ENCODE measurements at places on chromosomes 2 and 18.

GRCh38 chr2:237708491-237708890 is 81.1 kb downstream of the LRRFIP1 start:
- DNase-seq: no peak

GRCh38 chr18:58980991-58981390 is 116.3 kb downstream of the ZNF532 start:
- DNase-seq: no peak

GRCh38 chr2:27380626-27381545 is at the start of gene ZNF513:
TSS of gene ZNF513 (minus strand) at chr2:27380734. CDS start at chr2:27380526, 208 bp downstream.
- peak; percentile 97 for DNase-seq

- DNase-seq: no peak
Measured at GRCh38 chr2:67289921-67290371, 107.2 kb upstream of the ETAA1 start.

- no peak for DNase-seq
Measured at GRCh38 chr2:81976998-81977397, 1672.4 kb upstream of the LRRTM1 start.

- DNase-seq: no peak
Measured at GRCh38 chr2:122692400-122693083, 937.1 kb downstream of the TSN start.

- no peak for DNase-seq
Measured at GRCh38 chr2:235418918-235419317, 74.9 kb upstream of the AGAP1 start.

DNA sequence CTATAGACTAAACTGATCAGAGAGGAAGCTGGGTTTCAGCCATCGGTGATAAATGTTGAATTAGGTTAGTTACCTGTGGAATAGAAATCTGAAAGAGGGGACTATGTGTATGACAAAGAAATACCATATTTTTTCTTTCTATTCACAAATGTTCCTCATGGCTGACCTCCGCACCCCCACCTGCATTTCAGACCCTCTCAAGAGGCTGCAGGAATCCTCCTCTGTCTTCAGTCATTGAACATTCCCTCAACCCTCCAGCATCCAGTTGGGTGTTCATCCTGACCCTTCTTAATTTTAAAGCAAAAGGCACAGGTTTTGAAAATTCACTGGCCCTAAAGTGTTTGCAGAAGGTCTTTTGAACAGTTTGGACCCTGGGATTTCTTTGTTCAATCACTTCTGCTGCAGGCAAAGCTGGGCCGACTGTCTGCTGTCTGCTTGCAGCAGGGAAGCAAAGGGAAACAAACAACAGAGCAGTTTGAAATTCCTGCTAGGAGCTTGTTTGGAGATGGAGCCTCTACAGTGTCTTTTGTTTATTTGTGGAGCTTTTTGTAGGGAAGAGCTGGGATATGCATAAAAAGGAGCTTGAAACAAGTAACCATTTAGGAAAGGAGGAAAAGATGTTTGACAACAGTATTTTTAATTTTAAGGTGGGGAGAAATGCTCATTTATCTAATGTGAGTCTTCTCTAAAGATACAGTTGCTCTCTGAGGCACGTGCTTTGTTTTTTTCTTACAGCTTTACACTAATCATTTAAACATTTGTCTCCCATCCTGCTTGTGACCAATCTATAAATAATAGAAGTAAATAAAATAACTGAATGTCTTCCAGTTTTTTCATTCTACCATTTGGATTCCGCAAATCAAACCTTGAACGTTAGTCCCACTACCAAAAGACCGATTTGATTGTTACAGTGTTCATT is 213.3 kb upstream of the MMADHC start:
- DNase-seq: no peak

GRCh38 chr2:232348936-232349335 is 29.6 kb upstream of the ALPP start:
- DNase-seq: no peak

DNA sequence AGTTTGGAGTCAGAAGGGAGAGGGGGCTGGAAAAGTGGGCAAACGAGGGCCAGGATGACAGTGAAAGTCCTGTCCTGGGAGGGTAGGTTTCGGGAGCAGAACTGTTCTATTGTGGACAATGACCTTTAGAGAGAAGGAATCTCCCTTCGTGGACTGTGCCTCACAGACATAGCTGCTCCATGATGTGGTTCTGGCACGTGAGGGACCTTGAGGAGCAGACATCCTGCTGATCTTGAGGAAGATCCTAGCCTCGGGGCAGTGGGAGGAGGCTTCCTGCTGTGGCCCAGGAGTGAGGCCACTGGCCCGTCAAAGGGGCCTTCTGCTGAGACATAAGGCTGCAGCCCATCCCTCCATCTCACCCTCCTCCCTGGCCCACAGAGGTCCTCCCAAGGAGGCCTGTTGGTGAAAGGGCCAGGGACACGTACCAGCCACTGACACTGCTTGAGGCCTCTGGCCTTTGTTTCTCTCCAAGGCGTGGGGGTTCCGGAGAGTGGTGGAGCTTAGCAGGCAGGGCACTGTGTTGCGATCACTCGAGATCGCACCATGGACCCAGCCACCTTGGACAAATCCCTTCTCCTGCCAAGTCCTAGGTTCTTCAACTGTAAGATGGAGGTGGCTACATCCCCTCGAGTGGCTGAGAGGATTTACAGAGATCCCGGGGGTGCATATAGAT is 167.2 kb downstream of the CELF4 start:
- DNase-seq: no peak

GRCh38 chr2:55428258-55428657 is 8.6 kb upstream of the CCDC88A start:
- DNase-seq: no peak

DNA sequence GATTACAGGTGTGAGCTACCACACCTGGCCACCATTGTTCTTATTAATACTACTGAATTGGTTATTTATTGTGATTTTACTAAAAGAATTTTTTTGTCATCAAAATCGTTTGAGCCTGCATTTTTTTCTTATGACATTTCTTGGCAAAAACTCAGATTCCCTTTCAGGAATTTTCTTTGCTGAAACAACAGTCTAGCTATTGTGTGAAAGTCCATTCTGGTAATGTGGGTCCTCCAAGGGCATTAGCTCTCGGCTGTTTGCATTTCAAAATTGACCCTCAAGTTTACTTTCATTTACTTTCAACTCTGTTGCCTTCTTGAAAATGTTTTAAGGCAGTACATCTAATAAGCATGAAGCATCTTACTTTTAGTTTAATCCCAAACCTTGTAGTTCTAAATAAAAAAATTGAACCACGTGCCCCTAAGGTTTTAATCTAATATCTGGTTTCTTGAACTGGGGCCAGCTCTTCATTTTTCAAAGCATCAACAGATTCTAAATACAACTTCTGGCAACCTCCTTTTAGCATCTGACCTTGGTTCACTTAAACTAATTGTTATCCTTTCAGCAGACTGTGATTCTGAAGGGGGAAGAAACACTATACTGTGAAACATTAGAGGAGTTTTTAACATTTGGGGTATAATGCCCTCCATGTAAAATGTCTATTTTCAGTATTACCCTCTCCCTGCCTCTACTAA is 325.2 kb upstream of the RAB12 start:
- DNase-seq: no peak

- DNase-seq: no peak
Measured at GRCh38 chr2:95007822-95008221, 17.7 kb upstream of the MAL start.

DNA sequence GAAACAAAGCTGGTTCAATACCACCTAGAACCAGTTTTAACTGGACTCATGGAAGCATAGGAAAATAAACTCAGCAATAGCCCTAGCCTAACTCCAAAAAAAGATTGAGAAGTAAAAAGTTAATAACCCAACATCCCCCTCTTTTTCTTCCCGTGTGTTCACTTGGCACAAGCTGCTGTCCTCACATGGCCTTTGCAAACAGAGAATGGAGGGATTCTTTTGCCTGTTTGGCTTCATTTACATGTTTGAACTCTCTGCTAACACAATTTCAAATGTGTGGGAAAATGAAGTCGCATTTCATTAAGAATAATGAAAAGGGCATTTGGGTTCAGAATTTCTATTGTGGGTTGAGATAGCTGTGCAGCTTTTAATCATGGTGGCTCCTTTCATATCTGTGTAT is 589.2 kb upstream of the LRRTM1 start:
- DNase-seq: no peak

DNA sequence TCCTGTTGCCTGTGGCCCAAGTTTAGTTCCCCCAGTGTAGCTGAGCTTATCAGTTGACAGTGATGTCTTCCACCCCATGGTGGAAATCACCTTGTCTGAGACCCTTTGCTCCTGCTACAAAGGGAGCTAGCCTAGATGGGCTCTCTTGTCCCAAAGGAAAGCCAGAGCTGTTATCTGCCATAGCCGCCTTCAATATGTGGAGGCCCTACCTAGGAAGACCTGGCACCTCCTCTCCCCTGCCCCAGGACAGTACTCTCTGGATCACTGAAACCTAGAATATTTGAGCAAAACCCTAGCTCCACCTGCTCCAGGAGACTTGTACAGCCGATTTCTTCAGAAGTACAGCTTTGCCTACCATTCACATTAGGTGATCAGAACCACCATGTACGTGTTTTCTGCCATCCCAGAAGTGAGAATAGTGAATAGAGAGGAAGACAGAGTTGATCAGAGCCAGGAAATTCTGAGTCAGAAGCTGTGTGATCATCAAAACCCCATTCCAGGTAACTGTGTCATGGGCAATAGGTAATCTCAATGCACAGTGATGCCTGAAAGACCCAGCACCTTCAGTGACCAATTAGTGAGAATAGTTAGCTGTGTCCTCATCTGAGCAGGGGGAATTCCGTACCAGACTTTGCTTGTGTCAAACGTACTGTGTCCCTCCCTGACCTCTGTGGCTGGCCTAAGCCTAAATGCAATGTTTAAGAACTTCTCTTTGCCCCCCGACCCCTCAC is 138.4 kb upstream of the ALPP start:
- DNase-seq: no peak

- DNase-seq: no peak
Measured at GRCh38 chr2:11683966-11684365, 14.0 kb upstream of the NTSR2 start.

- DNase-seq: peak; percentile 84
Measured at GRCh38 chr2:235050980-235051351, 99.1 kb downstream of the SH3BP4 start.

DNA sequence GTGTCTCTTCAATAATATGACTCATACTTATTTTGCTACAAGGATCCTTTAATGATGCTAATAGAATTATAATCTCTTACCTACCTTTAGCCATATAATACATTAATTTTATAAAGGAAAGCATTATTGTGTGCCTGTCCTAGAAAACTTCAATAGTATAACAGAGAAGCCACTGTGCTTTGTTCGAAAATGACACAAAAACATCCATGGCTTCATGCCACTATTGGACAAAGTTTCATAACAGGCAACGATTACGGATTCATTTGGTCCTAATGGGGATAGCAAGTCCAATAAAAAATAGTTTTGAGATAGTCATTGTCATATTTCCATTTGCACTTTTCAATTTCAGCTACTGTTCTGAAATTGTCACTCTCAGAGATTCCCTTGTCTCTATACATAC is 52.5 kb upstream of the CCDC150 start:
- DNase-seq: no peak

DNA sequence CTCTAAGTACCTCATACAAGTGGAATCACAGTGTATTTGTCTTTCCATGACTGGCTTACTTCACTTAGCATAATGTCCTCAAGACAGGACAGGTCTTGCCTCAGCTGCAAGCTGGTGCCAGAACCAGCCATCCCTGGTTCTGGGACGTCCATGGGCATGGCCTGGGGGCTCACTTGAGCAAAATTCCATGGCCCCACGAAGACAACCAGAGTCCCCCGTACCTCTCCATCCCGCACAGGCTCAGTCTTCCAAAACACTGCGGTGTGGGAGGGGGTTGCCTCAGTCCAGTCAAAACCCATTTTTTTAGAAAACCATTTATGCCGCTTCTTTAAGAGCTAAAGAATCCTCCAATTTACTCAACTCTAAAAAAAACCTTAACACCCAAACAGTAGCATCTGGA is 21.7 kb upstream of the CABLES1 start:
- DNase-seq: no peak

DNA sequence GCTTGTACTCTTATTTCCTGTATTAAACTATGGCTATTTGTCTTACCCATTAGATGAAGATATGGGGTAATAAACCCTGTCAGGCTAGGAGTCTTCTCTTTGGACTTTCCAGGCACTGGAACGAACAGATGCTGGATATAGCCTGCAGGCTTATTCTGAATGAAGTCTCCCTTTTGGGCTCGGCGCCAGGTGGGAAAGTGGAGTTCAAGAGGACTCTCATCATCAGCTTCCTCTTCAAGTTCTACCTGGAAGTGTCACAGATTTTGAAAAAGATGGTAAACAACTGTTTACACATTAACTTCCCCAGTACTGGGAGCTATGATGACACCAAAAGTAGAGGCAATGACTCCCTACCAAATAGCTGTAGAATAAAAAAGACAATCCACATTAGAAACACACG is 27.9 kb downstream of the AOX1 start:
- no peak for DNase-seq

DNA sequence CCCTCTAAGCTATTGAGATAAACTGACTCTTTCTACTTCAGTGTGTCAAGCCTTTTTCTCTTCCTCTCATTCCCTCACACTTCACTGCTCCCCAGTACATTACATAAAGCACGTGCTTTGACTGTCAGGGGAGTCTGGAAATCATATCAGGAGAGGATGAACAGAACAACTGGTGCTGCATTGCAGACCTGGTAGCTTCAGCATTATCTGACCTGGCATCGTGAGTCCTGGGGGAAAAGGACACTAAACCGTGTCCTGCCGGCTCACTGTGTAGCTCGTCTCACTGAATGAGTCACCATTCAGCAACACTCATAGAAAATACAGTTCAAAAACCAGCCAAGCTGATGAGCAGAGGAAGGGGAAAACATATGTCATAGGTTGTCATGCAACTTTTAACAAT is 108.5 kb upstream of the UNC80 start:
- DNase-seq: no peak

DNA sequence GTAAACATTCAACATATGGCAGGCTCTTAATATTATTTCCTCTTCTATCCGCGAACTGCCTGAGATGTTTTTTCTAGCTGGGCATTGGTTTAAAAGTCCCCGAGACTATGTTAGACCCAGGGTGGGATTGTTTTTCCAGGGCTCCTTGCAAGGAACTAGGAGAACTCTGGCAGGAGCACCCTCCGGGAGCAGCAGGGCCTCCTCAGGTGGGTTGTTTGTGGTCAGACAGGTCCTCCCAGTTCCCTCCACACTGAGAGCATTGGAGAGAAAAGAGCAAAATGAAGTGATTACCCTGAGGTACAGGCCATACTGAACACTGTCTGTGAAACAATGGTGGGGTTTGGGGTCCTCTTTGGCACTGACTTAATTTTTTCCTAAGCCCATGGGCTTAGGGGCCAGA is 115.9 kb upstream of the LGALSL start:
- no peak for DNase-seq

DNA sequence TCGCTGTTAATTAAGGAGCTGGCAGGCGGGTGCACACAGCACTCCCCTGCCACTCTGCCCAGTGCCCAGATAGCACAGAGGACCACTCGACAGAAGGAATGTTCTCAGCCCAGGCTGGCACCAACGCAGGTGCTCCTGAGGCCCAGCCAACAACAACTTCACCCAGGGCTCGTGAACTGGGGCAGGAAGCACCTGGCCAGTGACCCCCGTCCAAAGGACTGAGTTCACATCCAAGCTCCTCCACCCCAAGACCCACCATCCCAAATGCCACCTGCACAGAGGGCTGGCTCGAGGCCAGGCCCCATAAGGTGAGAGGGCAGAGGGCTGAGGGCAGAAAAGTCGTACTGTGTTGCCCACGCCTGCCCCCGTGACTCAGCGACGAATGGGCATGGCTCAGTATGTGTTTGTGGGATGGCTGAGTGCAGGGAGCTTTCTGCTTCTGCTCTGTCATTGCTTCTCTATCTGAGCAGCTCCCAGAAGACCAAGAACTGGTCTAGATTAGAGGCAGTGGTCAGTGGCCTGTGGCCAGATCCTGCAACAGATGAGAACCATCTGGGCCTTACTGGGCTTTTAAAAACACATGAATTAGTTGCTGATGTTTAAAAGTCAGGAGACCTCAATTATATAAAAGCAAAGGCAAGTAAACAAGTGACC is 68.4 kb downstream of the POLR1A start:
- peak; percentile 18 for DNase-seq

All from substantia nigra (tissue), 51 donors.